ENCODE measurements at places on chromosomes 16 and 17.
A peak's percentile ranks its signal among the peaks of the same experiment; 100 is the strongest.

DNA sequence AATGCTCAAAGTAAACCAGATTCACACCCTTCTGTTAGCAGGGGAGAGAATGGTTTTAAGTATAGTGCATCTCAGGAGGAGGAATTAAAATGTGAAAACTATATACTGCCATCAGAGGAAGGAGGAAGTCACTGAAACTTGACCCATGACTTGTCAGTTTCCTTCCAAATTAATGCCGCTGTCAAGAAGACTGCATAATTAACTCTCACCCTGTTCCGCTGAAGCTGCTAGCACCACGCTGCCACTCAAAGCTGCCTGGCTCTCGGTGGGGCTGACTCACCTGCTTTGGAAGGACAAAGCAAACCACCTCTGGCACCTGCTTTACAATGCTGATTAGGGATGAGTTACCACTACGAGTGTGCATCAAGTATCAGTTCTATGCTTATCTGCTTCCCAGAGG, 37.8 kb upstream of the ULK2 start:
- no peak for DNase-seq

DNA sequence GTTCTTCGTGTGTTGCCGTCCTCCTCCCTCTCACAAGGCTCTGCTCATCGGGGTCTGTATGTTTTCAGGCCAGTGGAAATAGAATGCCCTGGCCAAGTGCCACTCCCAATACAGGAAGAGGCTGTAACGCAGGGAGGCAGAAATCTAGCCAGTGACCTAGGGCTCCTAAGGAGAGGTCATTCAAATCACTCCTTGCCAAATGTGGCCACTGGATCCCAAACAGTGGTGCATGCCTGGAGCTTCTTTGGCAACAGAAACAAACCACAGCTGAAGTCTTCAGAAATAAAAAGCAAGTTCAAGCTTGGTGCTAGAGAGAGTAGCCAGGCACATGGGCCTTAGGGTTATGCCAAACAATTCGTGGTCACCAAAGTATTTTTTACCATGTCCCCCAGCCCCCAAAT, 66.1 kb downstream of the SMG6 start:
- peak; percentile 63 for DNase-seq

DNA sequence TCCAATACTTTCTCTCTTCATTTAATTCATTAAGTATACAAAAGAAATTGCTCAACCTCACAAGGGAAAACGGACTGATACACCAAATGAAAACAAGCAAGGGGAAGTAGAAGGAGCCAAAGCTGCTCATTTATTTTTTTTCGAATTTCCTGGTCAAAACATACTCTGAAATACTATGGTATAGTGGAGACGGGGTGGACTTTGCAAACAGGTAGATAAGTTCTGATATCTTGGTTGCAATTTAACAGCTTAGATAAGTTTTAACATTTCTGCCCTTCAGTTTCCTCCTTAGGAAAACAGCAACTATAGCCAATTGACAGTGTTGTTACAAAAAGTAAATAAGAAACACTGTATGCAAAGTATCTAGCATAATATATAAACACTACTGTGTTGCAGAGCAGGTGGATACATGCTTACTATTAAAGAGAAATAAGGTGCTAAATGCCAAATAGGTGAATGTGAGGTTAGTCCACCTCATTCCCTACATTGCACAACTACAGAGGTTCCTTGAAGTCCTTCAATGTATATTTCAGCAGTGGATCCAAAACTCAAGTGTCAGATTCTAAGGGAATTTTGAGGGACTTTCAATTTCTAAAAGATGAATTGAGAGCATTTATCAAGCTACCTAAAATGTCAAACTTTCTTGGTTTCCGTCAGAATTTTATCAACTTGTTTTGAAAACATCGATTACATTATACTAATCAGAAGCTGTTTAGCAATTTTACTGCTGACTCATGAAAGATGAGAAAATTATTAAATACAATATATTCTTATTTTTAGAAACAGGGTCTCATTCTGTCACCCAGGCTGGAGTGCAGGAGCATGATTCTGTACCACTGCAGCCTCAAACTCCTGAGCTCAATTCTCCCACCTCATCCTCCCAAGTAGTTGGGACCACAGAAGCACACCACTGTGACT, 11.0 kb downstream of the CCDC47 start:
- DNase-seq, result no peak

DNA sequence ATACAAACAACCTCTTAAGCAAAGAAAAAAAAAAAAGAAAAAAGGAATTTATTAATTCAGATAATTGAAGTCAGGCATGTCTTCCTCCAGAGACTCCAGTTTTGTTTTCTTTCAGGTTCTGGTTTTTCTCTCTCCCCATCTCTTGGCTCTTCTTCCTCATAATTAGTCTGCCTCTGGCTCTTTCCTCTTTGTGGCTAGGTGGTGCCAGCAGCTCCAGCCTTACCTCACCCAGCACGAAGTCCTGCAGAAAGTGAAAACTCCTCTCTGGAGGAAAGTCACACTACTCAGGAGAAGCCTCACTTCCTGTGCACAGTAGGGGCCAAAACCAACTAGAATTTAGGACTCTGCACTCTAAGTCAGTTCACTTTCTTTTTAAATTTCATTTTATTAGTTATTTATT, 10.3 kb upstream of the NFAT5 start:
- DNase-seq, result no peak

DNA sequence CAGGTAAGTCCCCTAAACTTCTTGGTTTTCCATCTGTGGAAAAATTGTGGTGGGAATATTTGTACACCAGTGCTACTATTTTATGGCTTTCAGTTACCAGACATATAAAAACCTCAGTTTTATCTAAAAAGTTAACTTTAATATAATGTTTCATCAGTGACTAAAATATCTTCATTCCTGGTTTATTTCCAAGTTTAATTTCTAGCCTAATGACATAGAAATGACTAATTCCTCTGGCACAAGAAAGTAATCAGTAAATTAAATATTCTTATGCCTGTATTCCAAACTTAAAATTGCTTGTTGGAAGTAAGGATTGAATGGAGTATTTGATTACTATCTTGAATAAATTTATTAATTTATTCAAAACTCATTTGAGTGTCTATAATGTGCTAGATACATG, 757.0 kb downstream of the CDH11 start:
- no peak for DNase-seq

DNA sequence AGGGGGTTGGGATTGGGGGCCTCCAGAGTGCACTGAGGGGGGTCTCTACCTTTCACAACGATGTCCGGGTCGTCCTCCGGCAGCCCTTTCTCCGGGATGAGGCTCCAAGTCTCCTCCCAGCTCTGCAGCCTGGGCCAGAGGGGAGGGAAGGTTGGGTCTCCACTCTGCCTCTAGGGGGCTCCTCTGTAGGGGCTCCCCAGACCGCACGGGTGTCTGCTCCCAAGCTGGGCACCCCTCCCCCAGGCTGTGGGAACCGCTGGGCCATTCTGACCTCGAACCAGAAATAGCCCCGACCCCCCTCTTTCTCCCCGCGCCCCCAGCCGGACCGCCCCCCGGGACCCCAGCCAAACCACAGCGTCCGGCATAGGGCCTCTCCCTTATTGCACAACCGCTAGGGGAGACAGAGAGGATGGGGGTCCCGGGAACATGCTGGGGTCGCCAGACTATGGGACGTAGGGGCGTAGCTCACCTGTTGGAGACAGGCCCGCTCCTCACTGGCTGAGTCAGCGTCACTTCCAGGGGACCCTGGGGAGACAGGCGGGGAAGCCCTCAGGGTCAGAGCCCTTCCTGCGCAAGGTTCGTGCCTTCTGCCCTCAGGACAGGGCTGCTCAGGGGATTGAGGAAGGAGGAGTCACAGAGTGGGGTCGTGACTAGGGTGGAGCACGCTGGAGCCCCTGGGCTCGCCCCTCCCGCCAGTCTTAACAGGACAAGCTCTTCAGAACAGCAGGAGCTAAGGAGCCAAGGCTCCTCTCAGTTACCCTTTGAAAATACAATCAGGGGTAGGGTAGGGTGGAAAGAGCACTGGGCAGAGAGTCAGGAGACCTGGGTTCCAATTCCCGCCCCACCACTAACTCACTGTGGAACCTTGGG, 2.7 kb downstream of the PLEKHH3 start:
- peak; percentile 77 for DNase-seq

DNA sequence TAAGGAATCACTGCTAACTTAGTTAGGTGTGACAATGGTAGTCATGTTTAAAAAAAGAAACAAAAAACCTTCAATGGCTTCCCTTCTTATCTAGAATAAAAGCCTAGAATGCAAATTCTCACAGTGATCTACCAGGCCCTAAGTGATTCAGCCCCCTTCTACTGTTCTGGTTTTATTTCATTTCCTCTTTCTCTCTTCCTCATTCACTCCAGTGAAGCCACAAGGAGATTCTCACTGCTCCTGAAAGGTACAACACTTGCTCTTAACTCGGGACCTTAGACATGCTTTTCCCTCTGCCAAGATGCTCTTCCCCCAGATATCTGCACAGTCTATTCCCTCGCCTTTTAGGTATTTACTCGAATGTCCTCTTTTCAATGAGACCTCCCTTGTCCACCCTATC, 3.7 kb downstream of the PIGS start:
- DNase-seq, result no peak
